T-helper 17 cell (primary cell): ENCODE measurements at places on chromosomes 12 and 14. TPM values are rescaled to one million over a fixed set of nuclear protein-coding genes. Genes with fewer than 3 reads are reported as not detected.
A peak's percentile ranks its signal among the peaks of the same experiment; 100 is the strongest.

- H3K36me3 ChIP-seq = no peaks in the 10 kb centered on the region
- no peak for DNase-seq
- H3K27ac ChIP-seq = peak overlapping the region; percentile 67
- H3K4me3 ChIP-seq = no peak overlapping the region
- peaks cover 21% of the 10 kb centered on the region for H3K4me1 ChIP-seq
- H3K27me3 ChIP-seq = no peaks in the 10 kb centered on the region
Measured at GRCh38 chr14:65299826-65300225, 112.7 kb upstream of the FUT8 start.

DNA sequence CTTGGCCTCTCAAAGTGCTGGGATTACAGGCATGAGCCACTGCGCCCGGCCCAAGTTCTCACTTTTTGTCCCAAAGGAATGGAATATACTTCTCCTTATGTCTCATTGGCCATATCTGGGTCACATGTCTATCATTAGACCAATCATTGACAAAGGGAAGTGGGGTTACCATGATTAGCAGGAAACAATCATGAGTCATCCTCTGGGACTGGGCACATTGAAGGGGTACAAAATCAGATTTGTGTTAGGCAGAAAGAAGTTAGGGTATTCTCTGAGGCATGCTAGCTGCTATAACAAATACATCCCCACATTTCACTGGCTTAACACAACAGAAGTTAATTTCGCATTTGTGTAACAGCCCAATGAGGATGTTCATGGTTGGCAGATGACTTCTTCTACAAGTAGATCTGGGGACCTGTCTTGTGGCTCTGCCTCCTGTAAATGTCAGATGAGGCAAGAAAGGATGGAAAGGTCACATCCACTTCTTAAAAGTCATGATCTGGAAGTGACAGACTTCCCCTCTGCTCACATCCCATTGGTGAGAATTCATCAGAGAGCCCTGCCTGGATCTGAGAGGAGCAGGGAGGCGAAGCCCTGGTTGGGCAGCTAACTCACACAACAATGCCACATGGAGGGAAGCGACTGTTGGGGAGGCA is 3.1 kb downstream of the CCDC63 start:
- H3K36me3 ChIP-seq = no peaks in the 10 kb centered on the region
- peaks cover 5% of the 10 kb centered on the region for H3K4me1 ChIP-seq
- peaks cover 56% of the 10 kb centered on the region for H3K27me3 ChIP-seq
- no peak for DNase-seq
- H3K27ac ChIP-seq = no peak overlapping the region

METAP2 gene
- 50.7 TPM for total RNA-seq

DNA sequence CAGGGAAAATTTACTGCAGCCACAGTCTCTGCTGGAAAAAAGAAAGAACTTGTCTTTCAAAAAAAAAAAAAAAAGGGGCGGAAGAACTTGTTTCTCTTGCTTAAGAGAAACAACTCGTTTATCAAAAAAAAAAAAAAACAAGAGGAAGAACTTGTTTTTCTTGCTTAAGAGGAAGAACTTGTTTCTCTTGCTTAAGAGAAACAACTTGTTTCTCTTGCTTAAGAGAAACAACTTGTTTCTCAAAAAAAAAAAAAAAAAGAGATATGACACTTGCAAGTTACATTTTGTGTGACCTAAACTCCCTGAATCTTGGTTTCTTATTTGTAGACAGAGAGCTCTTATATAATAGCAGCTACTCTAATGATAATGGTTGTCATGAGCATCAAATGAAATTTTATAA is 44.7 kb upstream of the USP15 start:
- DNase-seq = no peak
- no peak overlapping the region for H3K27ac ChIP-seq
- peaks cover under 1% of the 10 kb centered on the region for H3K4me1 ChIP-seq
- peaks cover 9% of the 10 kb centered on the region for H3K27me3 ChIP-seq
- H3K4me3 ChIP-seq = no peak overlapping the region

DNA sequence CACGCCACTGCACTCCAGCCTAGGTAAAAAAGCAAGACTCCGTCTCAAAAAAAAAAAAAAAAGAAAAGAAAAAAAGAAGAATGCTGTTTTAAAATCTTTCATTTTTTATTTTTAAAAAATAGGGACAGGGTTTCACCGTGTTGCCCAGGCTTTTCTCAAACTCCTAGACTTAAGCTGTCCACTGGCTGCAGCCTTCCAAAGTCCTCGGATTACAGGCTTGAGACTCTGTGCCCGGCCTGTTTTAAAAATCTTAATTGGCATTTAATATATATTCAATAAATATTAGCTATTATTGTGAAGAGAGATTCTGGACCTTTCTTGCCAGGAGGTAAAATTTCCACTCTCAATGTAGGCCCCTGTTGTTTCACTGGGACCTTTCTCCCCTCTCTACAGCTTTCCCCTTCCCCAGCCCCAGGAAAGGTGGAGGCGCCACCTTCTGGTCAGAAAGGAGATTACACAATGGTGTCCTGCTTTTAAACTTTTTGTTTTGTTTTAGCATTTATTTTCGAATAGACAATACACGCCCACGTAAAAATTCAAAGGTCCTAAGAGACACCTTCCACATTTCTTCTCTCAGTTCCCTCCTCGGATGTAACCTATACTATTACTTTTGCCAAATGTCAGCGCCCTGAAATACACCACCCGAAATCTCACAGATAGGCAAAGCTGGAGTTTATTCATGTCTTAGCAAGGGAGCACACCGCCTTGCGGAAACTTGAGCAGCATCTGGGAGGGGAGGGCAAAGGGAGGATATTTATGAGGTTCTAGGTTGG is 23.8 kb upstream of the PHC1 start:
- H3K36me3 ChIP-seq = peaks cover 2% of the 10 kb centered on the region
- no peaks in the 10 kb centered on the region for H3K27me3 ChIP-seq
- DNase-seq = peak; percentile 59
- H3K4me1 ChIP-seq = peaks cover 5% of the 10 kb centered on the region
- peak overlapping the region; percentile 71 for H3K27ac ChIP-seq
- peak overlapping the region; percentile 90 for H3K4me3 ChIP-seq

PLCZ1 gene
- not detected for total RNA-seq

ANO6 gene
- total RNA-seq = 32.2 TPM

- no peak for DNase-seq
- no peak overlapping the region for H3K4me3 ChIP-seq
- no peaks in the 10 kb centered on the region for H3K4me1 ChIP-seq
- no peaks in the 10 kb centered on the region for H3K36me3 ChIP-seq
- H3K27me3 ChIP-seq = peaks cover 31% of the 10 kb centered on the region
- H3K27ac ChIP-seq = no peak overlapping the region
Measured at GRCh38 chr12:2372178-2372577, 319.4 kb downstream of the CACNA1C start.

PRICKLE1 gene
- 0.27 TPM for total RNA-seq

DNA sequence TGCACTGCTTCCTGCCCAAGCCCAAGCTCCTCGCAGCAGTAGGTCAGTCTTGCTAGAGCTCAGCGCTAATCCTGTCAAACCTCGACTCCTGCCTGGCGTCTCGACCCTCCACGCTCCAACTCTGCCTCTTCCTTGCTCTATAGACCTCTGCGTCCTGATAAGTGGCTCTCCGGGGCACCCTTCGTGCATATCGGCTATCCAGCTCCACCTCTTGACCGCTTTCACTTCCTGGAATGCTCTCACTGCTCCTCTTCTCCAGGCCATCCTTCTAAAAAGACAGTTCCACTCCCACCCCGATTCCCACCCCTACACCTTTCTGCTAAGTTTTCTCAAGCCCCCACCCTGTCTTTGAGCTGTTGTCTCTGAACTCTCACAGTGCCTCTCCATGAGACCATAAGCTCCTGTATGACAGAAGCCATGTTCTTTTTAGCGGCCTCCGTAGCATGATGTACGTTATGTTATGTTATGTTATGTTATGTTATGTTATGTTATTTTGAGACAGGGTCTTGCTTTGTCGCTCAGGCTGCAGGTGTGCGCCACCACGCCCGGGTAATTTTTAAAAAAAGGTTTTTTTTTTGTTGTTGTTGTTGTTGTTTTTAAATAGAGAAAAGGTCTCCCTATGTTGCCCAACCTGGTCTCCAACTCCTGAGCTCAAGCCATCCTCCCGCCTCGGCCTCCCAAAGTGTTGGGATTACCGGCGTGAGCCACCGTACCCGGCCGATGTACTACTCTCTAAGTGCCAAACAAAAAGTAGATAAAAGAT is 601 bp downstream of the COX14 start:
- peaks cover 7% of the 10 kb centered on the region for H3K36me3 ChIP-seq
- peak overlapping the region; percentile 97 for H3K27ac ChIP-seq
- no peak for DNase-seq
- H3K27me3 ChIP-seq = no peaks in the 10 kb centered on the region
- H3K4me1 ChIP-seq = peaks cover 28% of the 10 kb centered on the region

DNA sequence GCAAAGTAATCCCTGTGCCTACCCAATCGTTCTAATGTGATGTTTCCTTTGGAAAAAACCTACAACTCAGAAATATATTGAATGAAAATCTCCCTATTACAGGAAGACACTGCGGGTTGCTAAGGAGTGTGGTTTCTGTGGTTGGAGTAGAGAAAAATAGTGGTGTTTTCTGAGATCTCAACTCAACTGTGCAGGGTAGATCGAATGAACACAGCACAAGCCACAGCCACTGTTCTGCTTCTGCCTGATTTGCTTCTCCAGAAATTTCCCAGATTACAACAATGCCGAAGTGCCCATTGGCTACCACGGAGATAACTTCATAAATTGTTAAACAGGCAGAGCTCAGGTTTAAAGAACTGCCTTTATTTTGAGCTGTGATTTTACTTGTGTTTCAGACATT is 480.4 kb downstream of the DIO2 start:
- DNase-seq = no peak
- H3K27ac ChIP-seq = no peak overlapping the region
- no peak overlapping the region for H3K4me3 ChIP-seq
- H3K36me3 ChIP-seq = no peaks in the 10 kb centered on the region
- H3K4me1 ChIP-seq = no peaks in the 10 kb centered on the region

DNA sequence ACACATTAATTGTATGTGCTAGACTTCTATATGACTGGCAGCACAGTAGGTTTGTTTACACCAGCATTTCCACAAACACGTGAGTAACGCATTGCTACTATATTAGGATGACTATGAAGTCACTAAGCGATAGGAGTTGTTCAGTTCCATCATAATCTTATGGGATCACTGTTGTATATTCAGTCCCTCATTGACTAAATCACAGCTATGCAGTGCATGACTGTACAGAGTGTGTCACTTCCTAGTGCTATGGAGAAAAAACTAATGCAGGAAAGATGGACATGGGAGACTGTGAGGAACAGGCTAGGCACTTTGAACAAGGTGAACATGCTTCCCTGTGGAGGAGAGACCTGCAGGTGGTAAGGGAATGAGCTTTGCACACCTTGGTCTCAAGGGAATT is 259.8 kb downstream of the NUAK1 start:
- peaks cover 4% of the 10 kb centered on the region for H3K27me3 ChIP-seq
- H3K36me3 ChIP-seq = no peaks in the 10 kb centered on the region
- H3K4me3 ChIP-seq = no peak overlapping the region

OR6C2 gene
- total RNA-seq = not detected

RERG gene
- not detected for total RNA-seq
